ENCODE measurements at places on chromosomes 16 and 17.

DNA sequence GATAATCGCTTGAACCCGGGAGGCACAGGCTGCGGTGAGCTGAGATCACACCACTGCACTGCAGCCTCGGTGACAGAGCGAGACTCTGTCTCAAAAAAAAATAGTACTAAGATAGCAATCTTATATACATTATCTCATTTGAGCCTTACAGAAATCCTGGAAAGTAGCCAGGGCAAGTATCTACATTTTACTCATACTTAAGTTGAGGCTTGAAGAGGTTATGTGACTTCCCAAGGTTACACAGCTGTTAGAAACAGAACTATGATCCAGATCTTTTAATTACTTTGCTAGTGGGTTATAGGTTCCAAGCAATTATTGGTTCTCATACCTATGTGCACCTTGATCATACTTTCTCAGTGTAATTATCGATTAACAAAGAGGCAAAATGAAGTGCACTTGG is 15.4 kb downstream of the C17orf78 start:
- no peak for DNase-seq

DNA sequence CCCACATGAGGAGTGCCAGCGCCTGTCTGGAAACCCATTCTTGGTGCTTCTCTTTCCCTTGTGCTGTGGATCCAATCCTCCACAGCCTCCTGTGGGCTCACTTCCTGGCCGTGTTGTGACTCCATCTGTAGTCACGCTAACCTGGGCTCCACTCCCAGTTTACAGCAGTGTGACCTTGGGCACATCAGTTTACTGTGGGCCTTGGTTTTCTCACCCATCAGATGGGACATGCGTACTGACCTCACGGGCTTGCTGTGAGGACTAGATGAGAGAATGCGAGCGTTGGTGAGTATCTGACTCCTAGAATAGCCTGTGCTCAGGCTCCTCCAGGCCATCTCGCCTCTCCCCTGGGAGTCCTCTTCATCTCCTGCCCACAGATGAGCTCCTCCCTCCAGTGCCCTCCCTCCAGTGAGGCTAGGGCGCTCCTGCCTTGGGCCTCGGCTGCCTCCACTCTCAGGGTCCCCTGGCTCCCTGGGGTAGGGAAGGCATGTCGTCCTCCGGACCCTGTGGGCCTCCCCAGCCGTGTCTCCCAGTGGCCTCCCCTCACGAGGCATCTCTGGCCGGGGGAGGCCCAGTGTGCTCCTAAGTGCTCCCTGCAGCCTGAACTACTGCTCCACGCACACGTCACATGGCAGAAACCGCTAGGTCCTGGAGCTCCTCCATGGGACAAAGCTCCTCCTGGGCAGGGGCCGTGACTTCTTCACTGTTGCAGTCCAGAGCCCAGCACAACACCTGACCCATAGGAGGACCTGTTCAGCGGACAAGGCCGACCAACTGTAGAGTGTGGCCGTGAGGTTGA is 5.2 kb upstream of the FOXJ1 start:
- DNase-seq, result no peak

GRCh38 chr16:76947749-76948148 is 243.2 kb upstream of the MON1B start:
- DNase-seq, result no peak

DNA sequence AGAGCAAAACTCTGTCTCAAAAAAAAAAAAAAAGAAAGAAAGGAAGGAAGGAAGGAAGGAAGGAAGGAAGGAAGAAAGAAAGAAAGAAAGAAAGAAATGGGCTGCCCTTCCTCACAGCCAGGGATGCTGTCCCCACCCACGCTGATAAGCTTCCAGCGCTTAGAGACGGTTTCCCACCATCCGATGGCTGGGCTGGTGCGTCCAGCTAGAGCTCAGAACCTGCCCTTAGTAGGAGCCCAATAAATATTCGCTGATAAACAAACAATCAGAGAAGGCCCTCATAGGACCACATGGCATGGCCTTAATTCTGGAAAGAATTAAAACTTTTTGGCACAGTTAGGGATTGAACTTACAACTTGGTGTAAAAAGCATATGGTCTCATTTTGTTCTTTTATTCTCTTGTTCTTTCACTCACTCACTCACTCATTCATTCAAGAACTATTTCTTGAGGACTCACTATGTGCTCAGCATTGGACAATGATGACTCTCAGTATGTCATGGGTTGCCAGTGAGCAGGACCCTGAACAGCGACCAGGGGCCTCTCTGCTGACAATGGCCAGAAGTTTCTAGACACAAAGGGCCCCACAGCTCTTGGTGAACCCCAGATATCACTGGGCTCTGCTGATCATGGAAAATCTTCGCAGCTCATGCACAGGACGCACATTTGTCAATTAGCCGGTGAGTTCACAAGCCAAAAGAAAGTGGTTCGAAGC is 32.5 kb upstream of the TNRC6C start:
- DNase-seq, result no peak

DNA sequence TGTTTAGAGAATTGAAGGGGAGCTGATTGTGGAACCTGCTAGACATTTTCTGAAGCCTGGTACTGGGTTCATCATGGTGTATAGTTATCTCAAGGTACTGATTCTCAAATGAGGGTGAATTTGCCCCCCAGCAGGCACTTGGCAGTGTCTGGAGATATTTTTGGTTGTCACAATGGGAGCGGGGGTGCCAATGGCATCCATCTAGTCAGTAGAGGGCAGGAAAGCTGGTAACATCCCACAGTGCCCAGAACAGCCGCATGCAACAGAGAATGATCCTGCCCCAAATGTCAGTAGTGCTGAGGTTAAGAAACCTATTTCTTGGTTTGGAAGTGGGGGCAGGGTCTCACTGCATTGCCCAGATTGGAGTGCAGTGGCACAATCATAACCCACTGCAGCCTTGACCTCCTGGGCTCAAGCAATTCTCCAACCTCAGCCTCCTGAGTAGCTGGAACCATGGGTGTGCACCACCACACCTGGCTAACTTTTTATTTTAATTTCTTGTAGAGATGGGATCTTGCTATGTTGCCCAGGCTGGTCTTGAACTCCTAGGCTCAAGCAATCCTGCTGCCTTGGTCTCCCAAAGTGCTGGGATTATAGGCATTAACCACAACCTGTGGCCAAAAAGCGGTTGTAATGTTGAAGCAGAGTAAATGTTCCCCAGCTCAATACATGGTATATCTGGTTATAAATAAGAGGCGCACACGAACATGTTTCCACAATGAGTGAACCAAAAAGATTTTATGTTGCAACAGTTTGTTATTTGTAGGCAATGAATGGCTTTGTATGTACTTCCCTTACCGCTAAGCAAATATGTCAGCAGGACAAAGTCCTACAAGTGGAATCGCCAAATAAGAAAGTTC is 46.4 kb upstream of the EEF2KMT start:
- no peak for DNase-seq

DNA sequence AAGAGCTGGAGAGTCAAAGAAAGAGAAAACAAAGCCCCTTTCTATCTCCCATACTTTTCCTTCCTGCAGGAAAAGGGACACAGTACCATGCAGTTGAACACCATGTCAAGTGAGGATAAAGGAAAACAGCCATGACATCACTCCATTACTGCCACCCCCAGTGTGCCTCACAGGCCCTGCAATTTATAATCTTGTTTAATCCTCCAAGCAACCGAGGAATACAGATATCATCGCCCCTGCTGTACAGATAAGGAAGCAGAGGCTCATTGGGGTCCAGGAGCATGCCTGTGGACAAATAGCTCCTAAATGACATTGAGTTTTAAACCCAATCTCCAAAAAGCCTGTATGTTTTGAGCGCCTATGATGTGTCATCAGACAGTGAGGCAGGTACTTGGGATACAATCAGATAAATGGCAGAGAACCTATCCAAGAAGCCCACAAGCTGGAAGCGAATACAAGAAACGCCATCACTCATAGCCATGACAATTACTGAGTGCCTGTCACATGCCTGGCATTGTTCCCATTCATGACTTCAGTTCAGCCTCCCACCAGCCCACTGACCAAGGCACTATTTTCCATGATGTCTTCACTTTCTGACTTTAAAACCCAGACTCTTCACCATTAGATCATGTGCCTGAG is 45.5 kb downstream of the CPPED1 start:
- DNase-seq, result no peak

- DNase-seq, result no peak
These were observed 85.0 kb downstream of the SNX29 start for GRCh38 chr16:12061336-12062055.

GRCh38 chr16:50533317-50533716 is 14.9 kb upstream of the NKD1 start:
- no peak for DNase-seq

DNA sequence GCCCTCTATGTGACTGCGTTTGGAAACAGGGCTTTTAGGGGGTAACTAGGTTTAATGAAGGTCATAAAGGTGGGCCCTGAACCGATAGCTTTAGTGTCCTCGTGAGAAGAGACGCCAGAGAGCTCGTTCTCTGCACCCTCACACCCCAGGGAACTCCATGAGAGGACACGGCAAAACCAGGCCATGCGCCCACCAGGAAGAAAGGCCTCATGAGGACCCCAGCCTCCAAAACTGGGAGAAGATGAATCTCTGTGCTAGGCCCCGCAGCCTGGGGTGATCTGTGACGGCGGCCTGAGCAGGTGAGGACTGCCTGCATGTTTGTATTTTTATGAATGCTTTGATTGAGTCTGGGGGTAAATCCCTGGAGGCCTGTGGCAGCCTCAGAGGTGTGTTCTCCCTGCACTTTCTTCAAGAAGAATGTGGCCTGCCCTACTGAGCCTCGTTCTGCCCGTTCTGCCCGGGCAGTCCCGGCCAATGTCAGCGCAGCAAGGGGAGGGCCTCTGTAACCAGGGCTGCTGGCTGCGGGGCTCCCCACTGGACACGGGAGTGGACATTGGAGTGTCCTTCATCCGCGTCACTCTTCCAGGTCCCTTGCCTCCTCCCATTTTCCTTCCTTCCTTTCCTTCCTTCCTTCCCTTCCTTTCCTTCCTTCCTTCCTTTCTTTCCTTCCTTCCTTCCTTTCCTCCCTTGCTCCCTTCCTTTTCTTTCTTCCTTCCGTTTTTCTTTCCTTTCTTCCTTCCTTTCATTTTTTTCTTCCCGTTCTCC is 6.8 kb upstream of the RNF213 start:
- no peak for DNase-seq

DNA sequence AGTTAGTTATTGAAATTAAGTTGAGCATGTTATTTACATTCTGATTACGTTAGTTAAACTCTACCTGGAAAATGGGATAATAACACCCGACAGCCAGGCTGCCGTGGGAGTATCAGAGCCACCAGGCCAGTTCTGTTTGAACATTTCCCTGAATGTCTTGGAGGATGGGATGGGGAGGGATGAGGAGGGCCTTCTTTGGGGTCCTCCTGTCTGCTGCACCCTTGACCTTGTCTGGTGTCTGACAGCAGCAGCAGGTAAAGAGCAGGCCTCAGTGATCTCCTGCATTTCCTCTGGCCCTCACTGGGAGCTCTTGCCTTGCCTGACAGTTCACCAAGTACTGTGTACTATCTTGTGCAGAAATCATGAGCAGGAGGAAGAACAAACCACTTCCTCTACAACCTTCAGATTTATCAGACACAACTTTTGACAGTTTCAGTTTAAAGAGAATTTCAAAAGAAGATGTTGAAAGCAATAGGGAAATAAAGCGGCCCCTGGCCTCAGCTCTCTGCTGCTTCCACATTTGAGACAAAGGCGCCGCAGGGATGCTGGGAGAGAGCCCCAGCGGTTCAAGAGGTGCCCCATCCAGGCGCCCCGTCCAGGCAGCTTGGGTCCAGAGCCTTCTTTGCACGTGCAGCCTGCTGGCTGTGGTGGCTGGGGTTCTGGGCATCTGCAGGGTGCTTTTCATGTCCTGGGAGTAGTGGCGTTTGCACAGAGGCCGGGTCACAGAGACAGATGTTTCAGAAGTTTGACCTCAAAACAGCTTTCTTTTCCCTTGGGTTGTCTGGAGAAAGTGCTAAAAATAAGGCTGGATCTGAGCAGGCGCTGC is 25.3 kb downstream of the CMIP start:
- no peak for DNase-seq

DNA sequence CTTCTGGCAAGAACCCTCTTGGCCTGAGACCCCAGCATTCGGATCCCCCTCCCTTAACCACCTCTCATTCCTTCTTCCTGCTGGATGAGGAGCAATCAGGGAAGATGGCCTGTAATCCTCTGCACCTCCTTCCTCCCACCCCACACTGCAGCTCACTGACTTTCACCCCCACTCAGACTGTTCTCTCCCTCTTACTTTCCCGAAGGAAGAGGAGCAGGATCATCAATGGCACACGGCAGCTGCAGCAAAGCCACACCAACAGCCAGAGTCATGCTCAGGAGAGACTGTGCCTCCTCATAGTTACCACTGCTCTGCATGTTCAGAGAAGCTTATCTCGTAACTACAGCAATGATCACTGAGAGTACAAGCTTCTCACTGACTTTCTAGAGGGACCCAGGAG is 10.1 kb upstream of the TMEM101 start:
- no peak for DNase-seq

GRCh38 chr16:72751076-72751475 is 296.9 kb downstream of the ZFHX3 start:
- no peak for DNase-seq

GRCh38 chr16:2966808-2967191 is 2.3 kb upstream of the PAQR4 start:
- no peak for DNase-seq

DNA sequence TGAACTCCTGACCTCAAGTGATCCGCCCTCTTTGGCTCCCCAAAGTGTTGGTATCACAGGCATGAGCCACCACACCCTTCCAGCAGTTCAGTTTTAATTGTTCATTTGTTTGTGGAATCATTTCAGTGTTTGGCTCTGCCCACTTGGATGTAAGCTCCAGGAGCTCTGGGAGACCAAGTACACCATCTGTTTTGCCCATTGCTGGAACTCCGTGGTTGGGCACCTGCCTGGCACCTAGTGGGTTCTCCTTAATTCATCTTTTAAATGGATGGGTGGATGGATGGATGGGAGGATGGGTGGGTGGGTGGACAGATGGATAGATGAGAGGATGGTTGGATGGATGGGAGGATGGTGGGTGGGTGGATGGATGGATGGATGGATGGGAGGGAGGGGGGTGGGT is 953 bp upstream of the NECAB2 start:
- DNase-seq, result no peak

DNA sequence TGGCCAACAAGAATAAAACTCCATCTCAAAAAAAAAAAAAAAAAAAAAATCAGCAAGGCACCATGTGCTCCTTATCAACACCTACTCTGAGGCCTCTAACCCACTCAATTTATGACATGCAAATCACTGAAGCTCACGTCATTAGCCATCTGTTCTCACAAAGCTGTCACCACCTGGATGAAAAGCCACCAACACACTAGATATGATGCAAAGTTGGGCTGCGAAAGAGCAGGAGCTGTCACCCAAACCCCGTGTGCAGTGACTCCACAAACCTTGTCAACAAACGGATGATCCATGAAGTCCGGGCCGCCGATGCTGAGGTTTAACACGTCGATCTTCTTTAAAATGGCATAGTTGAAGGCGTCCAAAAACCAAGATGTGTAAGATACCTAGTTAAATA is 25.3 kb downstream of the MBTPS1 start:
- DNase-seq, result no peak

GRCh38 chr17:78933959-78934568 is 8.9 kb upstream of the TIMP2 start:
- DNase-seq, result no peak
